ENCODE measurements at places on chromosomes 11 and 22.
A peak's percentile ranks its signal among the peaks of the same experiment; 100 is the strongest.

- no peaks in the 10 kb centered on the region for H3K27me3 ChIP-seq
- H3K4me3 ChIP-seq = no peak overlapping the region
- no peak for DNase-seq
- no peaks in the 10 kb centered on the region for H3K36me3 ChIP-seq
Observed at GRCh38 chr22:44200451-44200850, 19.7 kb downstream of the PARVG start.

- H3K27ac ChIP-seq = no peak overlapping the region
- H3K4me3 ChIP-seq = no peak overlapping the region
- H3K27me3 ChIP-seq = no peaks in the 10 kb centered on the region
- DNase-seq = no peak
Observed at GRCh38 chr11:34203377-34203871, 98.0 kb downstream of the NAT10 start.

DNA sequence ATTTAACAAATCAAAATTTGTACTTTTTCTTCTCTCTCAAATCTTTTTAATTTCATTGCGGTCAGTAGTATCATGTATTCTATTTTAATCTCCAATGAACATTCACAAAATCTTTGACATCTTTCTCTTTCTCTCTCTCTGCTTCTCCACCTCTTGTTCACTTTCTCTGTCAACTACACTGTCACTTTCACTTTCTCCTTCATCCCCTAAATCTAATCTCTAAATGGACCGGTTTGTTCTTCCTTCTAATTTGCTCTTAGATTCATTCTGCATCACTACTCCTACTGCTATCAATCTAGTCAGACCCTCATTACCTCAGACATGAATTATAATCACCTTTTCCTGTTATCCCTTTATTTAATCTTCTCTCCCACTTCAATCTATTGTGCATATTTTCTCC lies 18.6 kb downstream of the CCDC73 start:
- no peaks in the 10 kb centered on the region for H3K4me1 ChIP-seq
- no peak overlapping the region for H3K4me3 ChIP-seq
- no peak overlapping the region for H3K27ac ChIP-seq
- no peak for DNase-seq
- H3K36me3 ChIP-seq = no peaks in the 10 kb centered on the region

GRCh38 chr22:42365942-42366695 lies 66.1 kb downstream of the NFAM1 start:
- H3K4me1 ChIP-seq = peaks cover 43% of the 10 kb centered on the region
- peak overlapping the region; percentile 86 for H3K27ac ChIP-seq
- no peaks in the 10 kb centered on the region for H3K27me3 ChIP-seq
- no peaks in the 10 kb centered on the region for H3K36me3 ChIP-seq

GRCh38 chr11:65801153-65801987 lies 14.5 kb downstream of the OVOL1 start:
- peaks cover 35% of the 10 kb centered on the region for H3K27me3 ChIP-seq
- no peaks in the 10 kb centered on the region for H3K4me1 ChIP-seq
- no peak overlapping the region for H3K27ac ChIP-seq
- no peak for DNase-seq
- H3K36me3 ChIP-seq = no peaks in the 10 kb centered on the region
- no peak overlapping the region for H3K4me3 ChIP-seq

- H3K27ac ChIP-seq = no peak overlapping the region
- no peak overlapping the region for H3K4me3 ChIP-seq
- no peaks in the 10 kb centered on the region for H3K36me3 ChIP-seq
- no peak for DNase-seq
- peaks cover 7% of the 10 kb centered on the region for H3K27me3 ChIP-seq
- no peaks in the 10 kb centered on the region for H3K4me1 ChIP-seq
Observed at GRCh38 chr11:33959855-33960400, 68.1 kb upstream of the LMO2 start.

GRCh38 chr11:93655047-93655446 lies 6.4 kb upstream of the CEP295 start:
- H3K36me3 ChIP-seq = no peaks in the 10 kb centered on the region
- H3K27me3 ChIP-seq = peaks cover 7% of the 10 kb centered on the region
- H3K27ac ChIP-seq = no peak overlapping the region
- no peak for DNase-seq
- H3K4me1 ChIP-seq = no peaks in the 10 kb centered on the region
- no peak overlapping the region for H3K4me3 ChIP-seq

DNA sequence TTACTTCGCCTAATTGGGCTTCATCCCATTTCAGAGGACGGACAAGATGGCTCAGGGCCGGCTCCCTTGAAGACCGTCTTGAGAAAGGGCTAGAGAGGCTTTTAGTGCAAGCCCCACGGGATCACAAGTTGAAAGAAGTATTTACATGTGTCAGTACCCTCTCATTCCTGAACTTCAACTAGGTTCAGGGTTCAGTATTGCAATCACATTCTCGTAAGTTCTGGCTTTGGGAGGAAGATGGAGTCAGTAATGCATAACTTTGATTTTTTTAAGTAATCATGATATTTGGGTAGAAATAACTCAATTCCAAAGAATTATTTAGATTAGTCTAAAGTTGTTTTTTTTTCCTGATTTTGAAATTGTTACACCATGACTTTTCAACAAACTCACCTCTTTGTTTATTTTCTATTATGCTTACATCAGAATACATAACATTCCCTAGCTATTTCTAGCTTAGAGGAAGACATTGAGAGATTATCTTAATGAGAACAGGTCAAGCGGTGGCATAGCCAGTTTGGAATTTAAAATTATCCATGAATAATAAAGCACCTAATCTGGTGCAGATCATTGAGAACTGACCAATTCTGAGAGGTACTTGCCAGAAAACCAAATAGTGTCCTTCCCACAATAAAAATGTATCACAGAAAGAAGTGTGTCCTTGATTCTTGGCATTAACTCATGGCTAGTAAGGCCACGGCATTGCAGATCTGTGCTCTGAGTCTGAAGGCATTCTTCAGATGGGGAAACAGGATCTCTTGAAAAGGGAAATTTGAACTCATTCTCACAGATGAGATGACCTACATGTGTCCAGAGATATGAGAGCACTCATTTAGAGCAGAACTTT lies 92.1 kb upstream of the BLID start:
- H3K36me3 ChIP-seq = no peaks in the 10 kb centered on the region
- no peak overlapping the region for H3K4me3 ChIP-seq
- DNase-seq = no peak
- no peaks in the 10 kb centered on the region for H3K27me3 ChIP-seq
- H3K27ac ChIP-seq = no peak overlapping the region

GRCh38 chr11:75654314-75654713 lies 14.5 kb downstream of the MAP6 start:
- DNase-seq = no peak
- H3K27ac ChIP-seq = peak overlapping the region; percentile 84
- H3K4me1 ChIP-seq = peaks cover 28% of the 10 kb centered on the region
- H3K27me3 ChIP-seq = no peaks in the 10 kb centered on the region

- no peak for DNase-seq
- H3K27me3 ChIP-seq = no peaks in the 10 kb centered on the region
- no peak overlapping the region for H3K4me3 ChIP-seq
Observed at GRCh38 chr11:92140021-92140420, 84.6 kb upstream of the FAT3 start.

- H3K36me3 ChIP-seq = peaks cover 59% of the 10 kb centered on the region
- H3K27ac ChIP-seq = no peak overlapping the region
- no peak for DNase-seq
- H3K27me3 ChIP-seq = no peaks in the 10 kb centered on the region
- no peaks in the 10 kb centered on the region for H3K4me1 ChIP-seq
Observed at GRCh38 chr11:46673713-46674462, 26.5 kb downstream of the ARHGAP1 start.

DNA sequence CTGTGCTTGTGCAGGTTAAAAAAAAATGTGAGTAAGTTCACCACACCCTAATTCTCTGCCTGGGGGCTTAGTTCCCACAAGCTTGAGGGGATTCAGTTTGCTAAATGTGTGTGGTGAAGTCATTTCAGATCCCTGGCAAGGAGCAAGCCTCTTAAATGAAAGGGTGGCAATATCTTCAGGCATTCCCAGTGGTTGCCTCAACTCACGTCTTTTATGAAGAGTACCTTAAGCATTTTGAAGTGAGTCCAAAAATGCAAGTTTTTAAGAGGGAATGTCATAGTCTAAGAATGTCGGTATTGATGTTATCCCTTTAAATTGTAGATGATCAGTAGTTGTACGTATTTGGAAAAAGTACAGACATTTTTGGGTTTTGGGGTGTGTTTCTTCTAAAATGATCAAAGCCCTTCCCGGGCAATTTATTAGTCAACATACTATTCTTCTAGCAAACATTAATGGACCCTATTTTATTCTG lies 4.9 kb downstream of the TCP11L1 start:
- no peak overlapping the region for H3K4me3 ChIP-seq
- H3K36me3 ChIP-seq = peaks cover 47% of the 10 kb centered on the region
- H3K27me3 ChIP-seq = no peaks in the 10 kb centered on the region
- peaks cover 8% of the 10 kb centered on the region for H3K4me1 ChIP-seq

DNA sequence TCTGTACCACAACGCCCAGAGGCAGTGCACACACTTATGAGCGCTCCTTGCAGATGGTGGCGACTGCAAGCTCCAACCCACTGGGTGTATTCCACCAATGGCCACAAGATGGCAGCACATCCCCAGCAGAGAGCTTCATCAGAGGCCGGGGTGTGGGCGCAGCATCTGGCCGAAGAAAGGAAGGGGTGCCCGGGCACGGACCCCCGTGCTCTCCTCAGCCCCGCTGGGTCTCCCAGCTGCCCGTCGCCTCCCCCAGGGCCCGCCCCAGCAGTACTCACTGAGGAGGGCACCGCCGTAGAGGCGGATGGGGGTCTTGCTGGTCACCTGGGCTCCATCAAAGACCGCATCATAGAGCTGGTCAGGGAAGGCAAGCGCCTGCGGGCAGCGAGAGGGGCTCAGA lies 14.2 kb downstream of the TP53I11 start:
- no peaks in the 10 kb centered on the region for H3K36me3 ChIP-seq
- H3K4me1 ChIP-seq = no peaks in the 10 kb centered on the region

DNA sequence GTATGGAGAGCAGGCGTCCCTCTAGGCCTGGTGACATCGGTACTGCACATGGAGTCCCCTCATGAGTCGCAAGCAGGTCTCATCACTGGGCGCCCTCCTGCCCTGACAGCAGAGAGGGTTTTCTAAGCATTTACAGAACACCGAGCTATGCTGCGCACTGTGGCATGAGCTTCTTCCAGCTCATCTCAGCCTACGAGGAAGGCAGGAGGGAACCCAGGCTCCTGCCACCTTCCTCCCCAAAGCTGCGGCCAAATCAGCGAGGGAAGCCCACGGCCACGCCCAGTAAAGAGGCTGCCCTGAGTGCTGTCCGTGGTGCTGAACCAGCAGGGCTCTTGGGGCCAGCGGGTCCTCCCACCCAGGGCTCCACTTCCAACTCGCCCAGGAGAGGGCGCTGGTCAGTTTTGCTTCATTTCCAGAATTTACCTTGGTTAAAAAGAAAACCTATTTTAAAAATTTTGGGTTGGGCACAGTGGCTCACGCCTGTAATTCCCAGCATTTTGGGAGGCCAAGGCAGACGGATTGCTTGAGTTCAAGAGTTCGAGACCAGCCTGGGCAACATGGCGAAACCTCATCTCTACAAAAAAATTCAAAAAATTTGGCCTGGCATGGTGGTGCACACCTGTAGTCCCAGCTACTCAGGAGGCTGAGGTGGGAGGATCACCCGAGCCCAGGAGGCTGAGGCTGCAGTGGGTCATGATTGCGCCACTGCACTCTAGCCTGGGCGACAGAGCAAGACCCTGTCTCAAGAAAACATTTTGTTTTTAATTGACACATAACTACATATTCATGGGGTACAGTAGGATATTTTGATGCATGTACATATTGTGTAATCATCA lies 34.2 kb downstream of the PHF21B start:
- H3K27ac ChIP-seq = no peak overlapping the region
- peaks cover 3% of the 10 kb centered on the region for H3K4me1 ChIP-seq
- no peak overlapping the region for H3K4me3 ChIP-seq
- H3K36me3 ChIP-seq = no peaks in the 10 kb centered on the region
- H3K27me3 ChIP-seq = no peaks in the 10 kb centered on the region
- peak; percentile 81 for DNase-seq

DNA sequence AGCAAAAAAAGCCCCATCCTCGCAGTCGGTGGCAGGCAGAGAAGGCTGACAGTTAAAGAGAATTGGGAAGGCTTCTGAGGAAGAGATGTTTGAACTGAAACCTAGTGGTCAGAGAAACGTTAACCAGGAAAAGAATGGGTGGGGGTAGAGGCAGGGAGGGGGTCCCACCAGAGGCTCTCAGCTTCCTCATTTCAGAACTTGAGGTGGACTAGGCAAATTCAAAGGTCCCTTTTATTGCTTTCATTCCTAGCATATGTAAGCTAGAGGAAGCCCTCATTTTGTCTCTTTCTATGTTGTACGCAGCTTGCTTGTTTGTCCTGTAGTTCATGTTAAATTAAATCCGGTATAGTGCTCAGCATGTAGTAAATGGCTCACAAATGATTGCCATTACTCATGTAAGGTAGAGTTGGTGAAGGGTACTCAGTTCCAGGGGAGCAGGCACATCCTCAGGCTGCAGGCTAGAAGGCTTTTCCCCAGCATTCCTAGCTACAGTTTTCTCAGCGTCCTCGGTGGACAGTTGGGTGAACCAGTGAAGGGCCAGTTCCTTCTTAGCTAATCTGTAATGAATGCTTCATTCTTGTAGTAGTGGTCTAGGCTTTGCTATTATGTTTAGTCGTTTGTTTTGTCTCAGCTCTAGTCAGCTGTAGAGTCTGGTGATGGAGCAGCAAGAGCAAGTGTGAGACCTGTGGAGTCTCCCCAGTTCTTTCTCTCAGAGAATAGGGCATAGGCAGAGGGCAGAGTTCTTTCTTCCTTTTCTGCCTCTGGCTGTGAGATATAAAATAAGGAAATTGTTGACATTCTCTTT lies 58.6 kb downstream of the UVRAG start:
- H3K27ac ChIP-seq = no peak overlapping the region
- H3K4me3 ChIP-seq = no peak overlapping the region
- no peaks in the 10 kb centered on the region for H3K36me3 ChIP-seq
- H3K27me3 ChIP-seq = no peaks in the 10 kb centered on the region
- no peaks in the 10 kb centered on the region for H3K4me1 ChIP-seq

GRCh38 chr11:105130189-105130813 lies 9.3 kb downstream of the CARD18 start:
- no peaks in the 10 kb centered on the region for H3K36me3 ChIP-seq
- H3K4me3 ChIP-seq = no peak overlapping the region

- no peaks in the 10 kb centered on the region for H3K27me3 ChIP-seq
- H3K27ac ChIP-seq = no peak overlapping the region
- DNase-seq = no peak
- no peaks in the 10 kb centered on the region for H3K4me1 ChIP-seq
Observed at GRCh38 chr22:31540966-31541365, 44.6 kb downstream of the SFI1 start.

All from SK-N-SH (cell line).